ENCODE measurements at places on chromosomes 11 and 22.

DNA sequence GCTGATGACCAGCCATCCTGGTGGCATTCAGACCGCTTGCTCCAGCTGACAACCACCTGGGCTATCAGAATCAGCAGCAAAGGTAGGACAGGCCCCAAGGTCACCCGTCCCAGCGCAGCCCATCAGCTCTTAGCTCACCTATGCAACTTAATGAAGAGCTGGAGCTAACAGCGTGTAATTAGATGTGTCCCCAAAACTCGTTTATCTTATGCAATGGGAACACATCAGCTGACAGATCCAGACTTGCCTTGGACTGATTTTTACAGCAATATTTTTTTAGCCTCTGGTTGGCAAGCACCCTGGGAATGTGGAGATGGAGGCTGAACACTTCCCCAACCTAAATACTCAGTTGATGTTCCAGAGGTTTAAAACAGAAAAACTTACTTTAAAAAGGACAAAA is 76.0 kb downstream of the PACSIN2 start:
- peak; percentile 47 for DNase-seq

- peak; percentile 58 for DNase-seq
Measured at GRCh38 chr11:119509282-119509841, 86.4 kb upstream of the THY1 start.

DNA sequence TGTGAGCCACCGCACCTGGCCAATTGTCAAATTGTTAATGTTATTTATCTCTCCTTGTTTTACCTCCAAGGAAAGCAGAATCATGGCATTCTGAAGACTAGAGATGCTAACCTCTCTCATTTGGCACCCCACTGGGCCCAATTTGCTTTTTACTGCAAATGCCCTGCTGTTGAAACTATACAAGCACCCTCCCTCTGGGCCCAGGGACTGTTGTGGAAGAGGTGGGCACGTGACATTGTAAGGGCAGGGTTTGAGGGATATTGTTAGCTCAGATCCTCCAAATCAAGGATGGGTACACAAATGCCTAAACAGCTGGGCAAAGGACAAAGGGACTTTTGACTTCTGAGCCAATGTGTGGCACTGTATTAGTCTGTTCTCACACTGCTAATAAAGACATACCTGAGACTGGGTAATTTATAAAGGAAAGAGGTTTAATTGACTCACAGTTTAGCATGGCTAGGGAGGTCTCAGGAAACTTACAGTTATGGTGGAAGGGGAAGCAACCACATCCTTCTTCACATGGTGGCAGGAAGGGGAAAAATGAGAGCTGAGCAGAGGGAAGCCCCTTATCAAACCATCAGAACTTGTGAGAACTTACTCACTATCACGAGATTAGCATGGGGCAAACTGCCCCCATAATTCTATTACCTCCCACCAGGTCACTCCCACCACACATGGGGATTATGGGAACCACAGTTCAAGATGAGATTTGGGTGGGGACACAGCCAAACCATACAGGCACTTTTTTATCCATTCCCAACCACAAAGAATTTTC is 6.5 kb upstream of the ALDH3B2 start:
- no peak for DNase-seq

GRCh38 chr11:47656260-47656885 is 14.0 kb upstream of the MTCH2 start:
- DNase-seq: no peak

- DNase-seq: peak; percentile 9
Measured at GRCh38 chr11:42075180-42075579, 615.7 kb upstream of the LRRC4C start.

GRCh38 chr22:24761888-24762675 is 12.4 kb downstream of the PIWIL3 start:
- no peak for DNase-seq

DNA sequence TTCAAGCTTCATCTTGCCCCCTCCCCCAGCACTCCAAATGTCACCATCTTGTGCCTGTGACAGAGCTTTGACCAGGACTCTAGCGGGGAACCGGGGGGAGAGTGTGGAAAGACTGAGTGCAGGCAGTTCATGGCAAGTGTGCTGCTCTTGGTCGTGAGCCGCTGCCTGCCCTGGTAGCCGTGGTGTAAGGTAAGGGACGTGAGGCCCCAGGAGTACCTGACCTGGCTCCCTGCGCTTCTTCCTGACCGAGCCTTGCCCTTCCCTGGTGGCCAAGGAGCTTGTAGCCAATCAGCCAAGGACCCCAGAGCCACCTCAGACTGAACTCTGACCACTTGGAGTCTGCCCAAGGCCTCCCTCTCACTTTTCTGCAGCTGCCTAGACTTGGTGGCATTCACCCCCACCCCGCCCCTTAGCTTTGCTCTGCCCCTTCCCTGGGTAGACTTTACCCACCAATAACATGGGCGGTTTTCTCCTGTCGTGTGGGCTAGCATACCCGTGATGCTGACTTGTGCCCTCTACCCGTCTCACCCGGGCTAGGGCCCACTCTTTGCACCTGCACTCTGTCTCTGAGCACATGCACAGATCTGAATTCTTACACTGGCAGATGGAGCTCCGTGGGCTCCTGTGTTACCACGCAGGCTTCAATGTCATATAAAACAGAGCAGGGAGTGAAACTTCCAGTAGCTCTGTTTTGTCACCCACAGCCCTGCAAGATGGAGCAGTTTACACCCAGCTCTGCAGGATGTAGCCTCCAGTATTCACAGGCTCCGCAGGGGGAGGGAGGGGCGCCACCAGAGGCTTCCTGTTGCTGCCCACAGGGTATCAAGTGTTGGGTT is 1.5 kb downstream of the DGKZ start:
- DNase-seq: no peak

- no peak for DNase-seq
Measured at GRCh38 chr11:74550991-74551753, 41.2 kb upstream of the POLD3 start.

- no peak for DNase-seq
Measured at GRCh38 chr11:126452241-126453101, 97.0 kb downstream of the ST3GAL4 start.

DNA sequence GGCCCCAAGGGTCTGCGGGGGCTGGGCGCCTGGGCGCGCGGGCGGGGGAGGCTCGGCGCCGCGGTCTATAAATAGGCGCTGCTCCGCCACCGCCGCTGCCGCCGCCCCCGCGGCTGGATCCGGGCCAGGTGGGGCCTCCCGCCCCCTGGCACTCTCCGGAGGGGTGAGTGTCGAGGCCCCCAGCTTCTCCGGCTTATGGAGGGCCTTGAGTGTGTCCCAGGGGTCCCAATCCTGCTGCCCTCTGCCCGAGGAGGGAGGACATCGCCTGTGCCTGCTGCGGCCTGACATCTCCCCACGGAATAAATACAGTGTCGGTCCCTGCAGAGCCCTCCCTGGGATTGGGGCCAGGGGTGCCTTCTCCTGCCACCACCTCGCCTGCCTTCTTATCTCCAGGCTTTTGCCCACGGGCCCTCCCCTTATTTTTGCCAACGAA is 4.3 kb upstream of the GP1BB start:
- DNase-seq: peak; percentile 27

GRCh38 chr11:129720994-129721393 is 94.7 kb upstream of the TMEM45B start:
- DNase-seq: no peak
